ENCODE measurements at places on chromosomes 7 and 10.

- no peak for DNase-seq
Observed at GRCh38 chr7:139181404-139181803, 49.6 kb upstream of the UBN2 start.

DNA sequence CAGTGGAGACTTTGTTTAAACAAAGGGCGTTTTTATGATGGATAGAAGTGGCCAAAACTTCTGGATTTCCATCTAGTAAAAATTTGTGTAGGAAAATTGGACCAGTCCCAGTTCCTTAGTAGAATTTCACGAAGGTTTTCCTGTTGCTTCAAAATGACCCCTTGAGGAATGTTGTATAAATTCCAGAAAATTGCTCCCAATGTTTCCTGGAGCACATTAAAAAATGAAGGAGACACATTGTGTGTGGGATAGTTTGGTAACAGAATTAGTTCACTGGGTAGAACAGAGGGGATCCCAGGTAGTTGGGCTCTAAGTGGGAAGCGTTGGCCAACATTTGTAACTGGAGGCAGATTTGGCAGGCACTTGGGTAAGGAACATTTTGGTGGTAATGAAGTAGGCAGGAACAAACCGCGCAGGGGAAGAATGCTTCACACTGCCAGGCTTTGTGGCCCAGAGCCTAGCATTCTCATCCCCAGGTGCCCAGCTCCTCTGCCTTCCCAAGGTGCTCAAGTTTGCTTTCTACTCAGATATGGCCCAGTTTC is 758.6 kb downstream of the AUTS2 start:
- no peak for DNase-seq

DNA sequence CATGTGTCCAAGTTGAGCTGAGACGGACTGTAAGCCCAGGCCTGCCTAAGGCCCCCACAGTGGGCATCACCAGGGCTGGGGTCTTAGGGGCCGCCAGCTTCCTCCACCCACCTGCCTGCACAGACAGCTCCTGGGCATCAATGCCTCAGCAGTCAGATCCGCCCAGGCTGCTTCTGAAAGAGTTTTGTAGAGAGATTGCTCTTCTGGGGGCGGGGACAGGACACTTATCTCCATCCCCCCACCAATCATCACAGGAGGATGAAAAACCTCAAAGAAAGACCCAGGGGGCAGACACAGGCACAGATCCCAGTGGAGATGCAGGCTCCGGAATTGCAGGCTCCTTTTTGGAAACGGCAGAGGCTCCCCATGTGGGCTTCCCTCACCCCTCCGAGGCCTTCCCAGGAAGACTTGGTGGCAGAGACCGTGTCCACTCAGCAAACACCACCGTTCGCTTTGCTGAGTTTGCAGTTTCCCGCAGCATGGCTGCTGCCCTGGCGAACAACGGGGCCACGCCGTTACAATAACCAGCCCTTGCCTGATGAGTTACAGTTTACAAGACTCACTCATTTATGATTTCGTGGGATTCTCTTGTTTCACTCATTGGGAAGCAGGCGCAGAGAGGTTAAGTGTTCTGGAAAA is 96.4 kb downstream of the MKI67 start:
- DNase-seq, result no peak

- DNase-seq, result no peak
Observed at GRCh38 chr7:1854866-1855724, 185.0 kb downstream of the ELFN1 start.

GRCh38 chr7:80216996-80217842 is 82.6 kb downstream of the GNAI1 start:
- no peak for DNase-seq

DNA sequence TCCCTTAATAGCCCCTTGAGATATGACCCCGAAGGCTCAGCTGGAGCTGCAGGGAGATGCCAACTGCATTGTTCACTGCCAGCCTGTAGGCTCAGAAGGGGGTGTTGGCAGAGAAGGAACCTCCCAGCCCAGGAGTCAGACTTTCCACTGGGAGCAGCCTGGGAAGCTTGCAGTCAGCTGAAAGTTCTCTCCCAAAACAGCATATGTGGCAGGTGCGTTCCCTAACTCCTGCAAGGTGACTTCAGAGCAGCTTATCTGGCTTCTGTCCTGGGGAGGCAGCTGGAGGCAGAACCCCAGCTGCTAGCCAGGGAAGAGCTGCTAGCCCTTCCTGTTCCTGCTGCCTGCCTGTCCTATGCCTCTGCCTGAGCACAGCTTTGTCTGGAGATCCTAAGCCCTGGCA is 8.1 kb downstream of the SFTPA2 start:
- DNase-seq, result no peak

GRCh38 chr7:115260381-115260780 is 338.5 kb downstream of the MDFIC start:
- no peak for DNase-seq

- DNase-seq, result no peak
Observed at GRCh38 chr7:100446040-100446439, 9.7 kb upstream of the PPP1R35 start.

DNA sequence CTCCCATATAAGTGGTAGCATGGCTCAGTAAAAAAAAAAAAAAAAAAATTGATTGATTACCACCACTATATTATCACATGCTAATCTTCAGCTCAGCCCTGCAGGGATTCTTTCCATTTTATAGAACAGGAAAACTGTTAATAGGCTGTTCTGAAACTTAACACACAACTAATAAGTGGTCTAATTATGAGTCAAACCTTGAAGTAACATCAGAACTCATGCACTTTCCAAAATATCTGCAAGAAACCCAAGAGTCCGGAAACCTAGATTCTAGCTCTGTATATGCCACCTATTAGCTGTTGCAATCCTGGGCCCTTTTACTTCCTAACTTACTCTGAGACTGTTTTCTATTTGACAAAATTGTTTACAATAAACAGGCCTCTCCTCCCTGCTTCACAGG is 23.9 kb downstream of the SEM1 start:
- no peak for DNase-seq

- no peak for DNase-seq
Observed at GRCh38 chr10:42963312-42963711, 113.6 kb upstream of the RET start.

Measured in GM13977 (cell line).